ENCODE measurements at places on chromosomes 6 and 20.

DNA sequence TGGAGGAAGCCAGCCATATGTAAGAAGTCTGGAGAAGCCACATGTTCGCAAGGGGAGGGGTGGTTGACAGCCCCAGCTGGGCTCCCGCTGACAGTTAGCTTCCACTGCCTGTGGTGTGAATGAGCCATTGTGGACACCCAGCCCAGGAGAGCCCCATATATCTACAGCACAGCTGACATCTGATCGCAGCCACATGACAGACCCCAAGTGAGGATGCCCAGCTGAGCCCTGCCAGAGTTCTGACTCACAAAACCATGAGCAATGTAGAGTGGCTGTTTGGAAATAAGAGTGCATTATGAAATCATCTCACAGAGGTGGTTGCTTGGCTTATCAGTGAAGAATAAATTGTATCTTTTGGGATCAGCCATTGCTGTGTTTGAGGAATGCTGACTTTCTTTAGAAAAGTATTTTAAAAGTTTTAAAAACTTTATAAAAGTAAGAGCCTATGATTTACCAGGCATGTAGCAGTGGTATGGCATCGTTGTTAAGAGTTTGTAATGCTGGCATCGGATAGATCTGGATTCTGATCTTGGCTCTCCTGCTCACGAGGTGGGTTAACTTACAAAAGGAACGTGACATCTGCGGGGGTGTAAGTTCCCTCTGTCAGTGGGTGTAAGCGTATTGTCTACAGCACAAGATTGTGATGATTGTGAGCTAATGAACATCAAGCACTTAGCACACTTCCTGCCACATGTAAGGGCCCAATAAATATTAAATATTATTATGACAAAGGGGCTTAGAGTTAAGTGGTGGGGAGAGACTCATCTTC is 24.1 kb downstream of the CFAP61 start:
- no peak for DNase-seq

DNA sequence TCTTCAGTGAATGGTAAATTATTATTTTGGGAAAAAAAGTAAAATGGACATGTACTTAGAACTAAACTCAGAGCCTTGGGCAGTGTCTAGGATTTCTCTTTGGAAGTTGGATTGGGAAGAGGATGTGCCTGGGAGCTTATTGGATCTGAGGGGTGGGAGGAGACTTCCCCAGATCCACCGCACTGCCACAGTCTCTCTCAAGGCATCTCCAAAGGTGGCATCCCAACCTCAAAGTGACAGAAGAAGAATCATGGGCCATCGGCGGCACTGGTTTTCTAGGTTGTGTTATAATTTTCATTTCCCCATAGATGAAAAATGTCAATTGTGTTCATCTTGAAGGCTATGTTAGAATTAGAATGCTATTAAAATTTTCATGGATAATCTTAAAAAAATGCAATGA is 66.8 kb upstream of the CD93 start:
- no peak for DNase-seq

DNA sequence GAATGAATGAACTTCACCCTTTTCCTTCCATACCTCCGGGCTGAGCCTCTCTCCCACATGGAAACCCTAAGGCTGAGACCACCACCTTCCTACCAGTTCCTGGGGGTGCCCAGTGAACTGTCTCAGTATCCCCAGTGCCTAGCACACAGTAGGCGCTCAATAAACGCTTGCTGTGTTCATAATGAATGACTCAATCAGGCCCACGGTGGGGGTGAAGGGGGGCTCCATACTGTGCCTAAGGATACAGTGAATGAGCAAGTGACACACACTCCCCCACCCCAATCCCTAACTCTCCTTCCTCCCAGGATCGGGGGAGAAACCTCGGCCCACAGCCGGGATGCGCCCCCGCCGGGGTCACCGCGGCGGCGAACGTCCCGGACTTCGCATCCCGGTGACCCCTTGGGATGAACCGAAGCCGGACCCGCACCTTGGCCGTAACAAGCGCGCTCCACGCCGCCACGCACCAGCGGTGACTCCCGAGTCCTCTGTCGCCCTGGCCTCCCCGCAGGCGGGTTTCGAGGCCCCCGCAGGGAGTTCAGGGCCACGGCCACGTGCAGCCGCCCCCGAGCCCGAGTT is 592 bp downstream of the KCNG1 start:
- no peak for DNase-seq

DNA sequence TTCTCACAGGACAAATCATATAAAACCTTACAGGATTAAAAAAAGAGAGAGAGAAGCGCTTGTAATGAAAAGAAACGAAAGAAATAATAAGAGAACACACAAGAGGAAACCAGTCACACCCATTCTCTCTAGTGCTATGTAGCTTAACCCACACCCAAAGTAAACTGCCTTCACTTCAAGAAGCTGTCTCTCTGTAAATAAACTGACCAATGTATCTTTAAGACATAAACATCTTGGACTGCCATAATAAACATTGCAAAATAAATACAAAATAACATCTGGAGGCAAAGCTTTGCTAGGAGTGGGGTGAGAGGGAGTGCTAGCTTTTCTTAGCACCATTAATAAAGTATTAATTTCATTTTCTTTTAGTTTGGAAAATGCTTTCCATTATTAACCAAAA is 61.6 kb upstream of the RNF146 start:
- DNase-seq = no peak

DNA sequence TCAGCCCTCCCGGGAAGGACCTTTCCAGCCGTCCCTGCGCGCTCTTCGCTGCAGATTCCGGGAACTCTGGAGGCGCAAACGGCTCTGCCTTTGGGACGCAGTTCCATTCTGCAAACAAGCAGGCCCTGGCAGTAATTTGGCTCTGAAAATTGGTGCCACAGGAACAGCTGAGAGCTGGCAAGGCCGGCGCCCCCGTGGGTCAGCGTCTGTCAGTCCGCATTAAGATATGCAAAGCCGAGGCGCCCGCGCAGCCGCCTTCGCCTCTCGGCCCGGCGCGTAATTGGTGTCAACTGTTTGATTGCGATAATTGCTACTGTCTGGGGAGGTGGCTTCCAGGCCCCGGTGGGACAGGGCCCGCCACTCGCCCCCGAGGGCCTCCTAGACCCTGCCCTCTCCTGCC is 73.6 kb downstream of the NCR2 start:
- no peak for DNase-seq

DNA sequence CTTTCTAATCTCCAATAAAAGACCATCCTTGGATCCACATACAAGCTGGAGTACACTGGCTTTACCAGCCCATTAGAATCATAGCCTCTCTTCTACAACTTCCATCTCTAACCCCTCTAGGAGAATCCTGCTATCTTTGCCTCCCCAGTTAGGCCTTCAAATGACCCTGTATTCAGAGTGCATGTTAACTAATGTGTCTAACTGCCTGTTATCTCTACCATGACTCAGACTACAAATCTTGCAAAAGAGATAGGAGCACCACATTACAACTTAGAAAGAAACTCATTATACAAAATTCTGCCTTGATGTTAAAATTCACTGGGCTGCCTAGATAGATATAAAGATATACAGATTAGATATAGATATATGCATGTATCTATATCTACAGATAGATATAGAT is 28.2 kb downstream of the GPR63 start:
- DNase-seq = no peak

DNA sequence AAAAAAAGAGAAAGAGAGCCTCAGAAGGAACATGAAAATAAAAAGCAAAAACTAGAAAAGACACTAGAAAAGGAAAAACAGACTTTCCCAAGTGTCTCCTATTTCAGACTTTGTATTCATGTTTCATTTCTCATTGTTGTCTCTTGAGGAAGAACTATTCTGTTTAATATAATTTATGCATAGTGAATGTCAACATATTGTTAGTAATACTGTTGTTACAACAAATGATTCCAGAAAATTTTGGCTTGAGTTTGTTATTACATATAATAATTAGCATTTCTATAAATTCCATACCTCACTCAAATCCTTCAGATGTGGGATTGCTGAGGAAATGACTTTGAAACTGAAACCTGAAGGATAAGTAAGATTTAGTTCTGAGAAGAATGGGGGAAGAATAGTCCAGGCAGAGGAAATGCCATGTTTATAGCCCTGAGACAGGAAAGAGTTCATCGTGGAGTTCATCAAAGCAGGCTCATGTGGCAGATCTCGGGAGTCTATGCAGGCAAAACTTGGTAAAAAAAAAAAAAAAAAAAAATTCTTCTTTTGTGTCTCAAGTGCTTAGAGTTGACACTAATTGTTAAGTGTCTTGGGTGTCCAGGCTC is 53.1 kb upstream of the EIF2S2 start:
- no peak for DNase-seq

DNA sequence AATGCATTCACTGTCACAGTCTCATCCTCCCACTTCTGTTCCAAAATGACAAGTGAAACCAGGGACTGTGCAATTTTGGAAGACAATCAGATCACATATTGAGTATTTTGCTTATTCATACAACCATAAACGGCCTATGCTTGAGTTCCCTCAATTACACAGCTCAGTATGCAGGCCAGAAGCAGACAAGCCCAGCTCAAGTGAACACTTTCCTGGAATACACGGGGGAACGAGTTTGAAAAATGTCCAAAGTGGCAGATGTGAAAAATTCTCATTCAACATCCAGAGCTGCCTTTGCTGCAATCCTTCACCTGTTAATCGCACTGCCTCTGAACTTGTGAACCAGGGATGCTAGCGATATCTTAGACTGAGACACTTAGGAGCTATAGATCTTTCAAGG is 190.2 kb downstream of the COL9A1 start:
- DNase-seq = no peak

- no peak for DNase-seq
These were observed 59.0 kb downstream of the TCP11 start for GRCh38 chr6:35082046-35082732.

DNA sequence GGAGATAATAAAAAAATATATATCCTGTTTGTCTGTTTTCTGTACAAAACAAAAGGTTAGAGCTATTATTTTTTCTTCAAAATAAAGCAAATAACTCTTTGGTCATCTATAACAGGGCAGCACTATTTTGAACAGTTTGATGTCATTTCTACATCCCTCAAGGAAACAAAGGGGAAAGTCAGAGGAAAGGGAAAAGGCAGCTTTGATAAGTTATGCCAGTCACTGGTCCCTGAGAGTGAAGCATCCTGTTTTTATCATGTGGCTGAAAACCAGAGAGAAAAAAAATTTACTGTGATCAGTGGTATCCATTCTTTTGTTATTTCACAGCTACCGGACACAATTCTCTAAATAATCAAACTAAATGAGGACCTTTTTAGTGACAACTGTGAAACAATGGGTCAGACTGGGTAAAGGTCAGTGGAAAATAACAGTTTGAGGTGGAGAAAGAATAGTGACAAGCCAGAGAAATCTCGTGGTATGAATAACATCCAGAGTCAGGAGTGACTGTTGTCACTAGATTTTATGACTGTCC is 356.0 kb downstream of the HDGFL1 start:
- no peak for DNase-seq

DNA sequence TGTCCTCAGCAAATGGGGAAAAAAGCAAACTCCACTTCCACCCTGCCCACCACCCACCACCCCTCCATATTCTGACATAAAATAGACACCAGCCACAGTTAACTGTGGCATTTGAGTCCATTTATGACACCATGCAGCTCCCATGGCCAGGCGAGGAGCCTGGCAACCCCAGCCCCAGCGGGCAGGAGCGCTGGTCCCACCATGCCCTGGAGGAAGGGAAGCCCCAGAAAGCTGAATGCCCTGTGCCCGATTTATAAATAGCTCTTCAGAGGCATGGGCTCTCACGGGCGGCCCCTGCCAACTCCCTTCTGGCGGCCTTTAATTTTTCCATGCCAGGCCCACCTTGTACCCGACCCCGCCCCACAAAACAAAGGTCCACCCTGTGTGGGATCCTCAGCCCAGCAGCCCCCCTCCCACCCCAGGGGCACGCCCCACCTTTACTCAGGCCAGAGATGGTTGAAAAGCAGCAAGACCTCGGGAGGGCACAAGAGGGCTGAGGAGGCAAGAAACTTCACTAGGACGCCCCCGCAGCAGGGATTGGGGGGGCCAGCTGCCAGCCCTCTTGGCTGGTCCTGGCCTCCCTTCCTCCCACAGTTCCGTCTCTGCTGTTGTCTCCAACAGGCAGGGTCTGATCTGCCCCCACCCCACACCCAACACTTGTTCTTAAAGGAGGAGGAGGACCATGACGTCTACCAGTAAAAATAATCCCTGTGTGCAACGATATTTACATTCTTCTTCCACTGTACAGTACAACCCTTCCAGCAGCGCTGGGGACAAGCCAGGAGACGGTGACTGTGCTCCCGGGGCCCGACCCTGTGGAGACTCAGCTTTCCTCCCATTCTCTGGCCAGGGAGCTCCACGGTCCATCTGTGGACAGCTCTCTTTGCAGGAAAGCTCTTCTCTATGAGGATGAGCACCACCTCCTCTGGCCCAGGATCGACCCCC is 115.6 kb upstream of the CDYL start:
- DNase-seq = no peak

DNA sequence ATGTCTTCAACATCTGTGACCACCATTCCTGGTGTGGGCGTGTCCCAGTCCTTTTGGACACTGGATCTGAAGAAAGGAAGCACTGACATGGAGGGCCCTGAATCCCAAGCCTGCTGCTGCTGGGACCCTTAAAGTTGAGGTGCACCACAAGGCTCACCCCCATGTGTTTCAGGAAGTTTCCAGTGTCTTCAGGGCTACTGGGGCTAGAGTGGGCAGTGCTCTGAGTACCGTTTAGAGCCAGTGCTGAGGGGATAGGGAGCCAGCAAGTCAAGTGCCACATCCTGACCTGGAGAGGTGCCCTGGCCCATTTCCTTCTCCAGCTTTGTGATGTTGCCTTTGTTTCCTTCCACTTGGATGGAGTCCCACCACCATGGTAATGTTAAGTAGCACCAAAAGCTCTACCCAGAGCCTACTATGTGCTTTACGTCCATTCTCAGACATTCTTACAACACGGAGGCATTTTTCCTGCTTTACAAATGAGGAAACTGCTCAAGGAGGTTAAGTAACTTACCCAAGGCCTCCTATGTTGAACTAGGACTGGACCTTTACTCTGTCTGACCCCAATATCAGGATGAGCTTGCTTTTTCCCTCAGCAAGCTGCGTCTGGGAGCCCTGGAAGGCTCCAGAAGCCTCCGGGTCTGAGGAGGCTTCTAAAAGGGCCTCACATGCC is 552 bp upstream of the DEF6 start:
- no peak for DNase-seq

DNA sequence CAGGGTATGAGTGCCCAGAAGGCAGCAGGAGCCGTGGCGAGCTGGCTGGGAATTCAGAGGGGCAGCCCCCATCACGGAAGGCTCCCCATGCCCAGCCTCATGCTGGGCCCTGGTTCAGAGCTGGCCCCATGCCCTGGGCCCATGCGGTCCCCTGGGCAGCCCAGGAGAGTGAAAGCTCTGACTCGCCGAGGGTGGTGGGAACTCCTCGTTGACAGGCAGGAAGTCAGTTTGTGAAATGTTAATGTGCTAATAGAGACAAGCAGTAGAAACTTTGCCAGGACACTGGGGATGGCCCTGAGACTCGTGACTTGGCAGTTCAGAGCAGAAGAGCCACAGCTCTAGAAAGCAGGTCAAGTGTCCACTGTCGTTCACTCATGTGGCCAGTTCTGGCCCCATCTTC is 353.0 kb downstream of the TAF4 start:
- DNase-seq = no peak

GRCh38 chr6:146489468-146490151 is 54.0 kb upstream of the RAB32 start:
- DNase-seq = no peak

Measured in stimulated activated CD4-positive, alpha-beta T cell treated with anti-CD3 and anti-CD28 coated beads, Interleukin-2, amount 100 ng/mL, for 48 hours (primary cell).